OCI-LY7 (cell line): ENCODE measurements at places on chromosomes 5 and 9. TPM values are rescaled to one million over a fixed set of nuclear protein-coding genes. Genes with fewer than 3 reads are reported as not detected.

DNA sequence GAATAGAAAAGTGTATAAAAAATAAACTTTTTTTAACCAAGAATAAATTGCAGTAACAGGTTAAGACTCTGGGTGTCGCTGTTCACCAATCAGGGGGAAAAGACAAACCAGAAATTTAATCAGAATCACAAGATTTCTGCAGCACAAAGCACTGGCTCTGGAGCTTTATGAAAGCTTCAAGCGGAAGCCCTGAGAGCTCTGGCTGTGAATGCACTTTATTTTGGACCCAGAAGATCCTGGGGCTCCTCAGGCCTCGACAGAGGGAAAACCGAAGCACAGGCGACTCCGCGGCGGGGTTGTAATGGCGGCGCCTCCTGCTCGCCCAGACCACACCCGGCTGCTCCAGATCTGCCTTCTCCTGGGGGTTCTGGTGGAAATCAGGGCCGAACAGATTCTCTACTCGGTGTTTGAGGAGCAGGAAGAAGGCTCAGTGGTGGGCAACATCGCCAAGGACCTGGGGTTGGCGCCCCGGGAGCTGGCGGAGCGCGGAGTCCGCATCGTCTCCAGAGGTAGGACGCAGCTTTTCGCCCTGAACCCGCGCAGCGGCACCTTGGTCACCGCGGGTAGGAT is at the start of gene PCDHGA4:
Gene PCDHGA4, plus strand, starts transcription at position 122 of the 570 bp plus-strand sequence. Its CDS starts 87 bp downstream, at position 209.
- DNase-seq, result peak; percentile 39

INSL4 gene
- total RNA-seq, result not detected in 2 replicates

GRCh38 chr9:135604437-135605237 is 34.7 kb downstream of the GLT6D1 start:
- DNase-seq, result no peak

DNA sequence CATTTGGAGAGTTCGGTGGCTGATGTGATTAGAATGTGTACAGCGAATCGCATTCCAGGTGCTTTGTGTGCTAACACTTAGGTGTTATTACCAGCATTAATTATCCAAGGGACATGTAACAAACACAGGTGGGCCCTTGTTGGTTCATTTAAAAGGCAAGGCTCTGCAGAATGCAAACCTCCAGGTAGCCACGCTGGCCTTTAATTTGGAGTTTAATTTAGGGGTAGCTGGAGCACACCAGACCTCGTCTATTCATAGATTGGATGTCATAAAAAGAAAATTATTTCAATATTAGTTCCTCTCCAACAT is 191.1 kb downstream of the MAT2B start:
- DNase-seq, result no peak

DNA sequence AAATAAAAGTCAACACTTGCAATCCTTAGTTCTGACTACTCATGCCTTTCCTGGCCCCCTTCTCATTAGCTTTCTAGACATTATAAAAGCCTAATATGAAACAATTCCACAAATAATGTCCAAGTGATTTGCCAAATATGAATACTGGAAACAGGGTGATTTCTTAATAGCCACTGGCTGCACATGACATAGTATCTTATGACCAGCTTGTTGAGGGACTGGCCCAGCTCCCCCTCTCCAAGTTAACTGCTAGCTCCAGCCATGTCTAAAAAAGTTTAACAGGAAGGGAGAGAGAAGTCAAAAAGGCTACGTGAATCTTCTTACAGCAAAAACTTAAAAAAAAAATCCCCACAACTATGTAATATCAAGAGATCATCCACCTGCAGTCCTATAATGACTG is 1.5 kb downstream of the CERT1 start:
- no peak for DNase-seq

OR1L4 gene
- not detected in 2 replicates for total RNA-seq

GRCh38 chr5:2757563-2758351 is 6.3 kb upstream of the IRX2 start:
- DNase-seq, result no peak

GRCh38 chr5:66362687-66363086 is 218.6 kb downstream of the SREK1 start:
- DNase-seq, result no peak
